ENCODE measurements at places on chromosomes 13 and 19. TPM values are rescaled to one million over a fixed set of nuclear protein-coding genes. Genes with fewer than 3 reads are reported as not detected.

RFPL4AL1 gene
- not detected for polyA plus RNA-seq

POGLUT2 gene
- polyA plus RNA-seq: 6.7 TPM

GNA15 gene
- 1.5 TPM for polyA plus RNA-seq

PPM1N gene
- polyA plus RNA-seq: 0.23 TPM

PSG2 gene
- polyA plus RNA-seq: not detected

CPAMD8 gene
- polyA plus RNA-seq: 9.6 TPM

RNF17 gene
- polyA plus RNA-seq: 0.17 TPM

NAXD gene
- 22.8 TPM for polyA plus RNA-seq

CYP4F3 gene
- polyA plus RNA-seq: 0.04 TPM

DACH1 gene
- polyA plus RNA-seq: 1.2 TPM

ARHGAP33 gene
- 3.4 TPM for polyA plus RNA-seq

REEP6 gene
- 3.6 TPM for polyA plus RNA-seq

DNA sequence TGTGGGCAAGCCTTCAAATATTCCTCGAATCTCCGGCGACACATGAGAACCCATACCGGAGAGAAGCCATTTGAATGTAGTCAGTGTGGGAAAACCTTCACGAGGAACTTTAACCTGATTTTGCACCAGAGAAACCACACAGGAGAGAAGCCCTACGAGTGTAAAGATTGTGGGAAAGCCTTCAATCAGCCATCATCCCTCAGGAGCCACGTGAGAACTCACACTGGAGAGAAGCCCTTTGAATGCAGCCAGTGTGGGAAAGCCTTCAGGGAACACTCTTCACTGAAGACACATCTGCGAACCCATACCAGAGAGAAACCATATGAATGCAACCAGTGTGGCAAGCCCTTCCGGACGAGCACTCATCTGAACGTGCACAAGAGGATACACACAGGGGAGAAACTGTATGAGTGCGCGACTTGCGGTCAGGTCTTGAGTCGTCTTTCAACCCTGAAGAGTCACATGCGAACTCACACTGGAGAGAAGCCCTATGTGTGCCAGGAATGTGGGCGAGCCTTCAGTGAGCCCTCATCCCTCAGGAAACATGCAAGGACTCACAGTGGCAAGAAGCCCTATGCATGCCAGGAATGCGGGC, 28.8 kb downstream of the ZNF333 start:
- H3K4me1 ChIP-seq: no peaks in the 10 kb centered on the region
- no peak overlapping the region for H3K4me3 ChIP-seq
- DNase-seq: no peak
- peaks cover 78% of the 10 kb centered on the region for H3K36me3 ChIP-seq
- no peaks in the 10 kb centered on the region for H3K27me3 ChIP-seq
- H3K27ac ChIP-seq: no peak overlapping the region

GRCh38 chr13:91168386-91168711, 179.1 kb upstream of the MIR17HG start:
- no peaks in the 10 kb centered on the region for H3K36me3 ChIP-seq
- no peak overlapping the region for H3K4me3 ChIP-seq
- no peaks in the 10 kb centered on the region for H3K4me1 ChIP-seq
- H3K27me3 ChIP-seq: no peaks in the 10 kb centered on the region
- H3K27ac ChIP-seq: no peak overlapping the region

DNA sequence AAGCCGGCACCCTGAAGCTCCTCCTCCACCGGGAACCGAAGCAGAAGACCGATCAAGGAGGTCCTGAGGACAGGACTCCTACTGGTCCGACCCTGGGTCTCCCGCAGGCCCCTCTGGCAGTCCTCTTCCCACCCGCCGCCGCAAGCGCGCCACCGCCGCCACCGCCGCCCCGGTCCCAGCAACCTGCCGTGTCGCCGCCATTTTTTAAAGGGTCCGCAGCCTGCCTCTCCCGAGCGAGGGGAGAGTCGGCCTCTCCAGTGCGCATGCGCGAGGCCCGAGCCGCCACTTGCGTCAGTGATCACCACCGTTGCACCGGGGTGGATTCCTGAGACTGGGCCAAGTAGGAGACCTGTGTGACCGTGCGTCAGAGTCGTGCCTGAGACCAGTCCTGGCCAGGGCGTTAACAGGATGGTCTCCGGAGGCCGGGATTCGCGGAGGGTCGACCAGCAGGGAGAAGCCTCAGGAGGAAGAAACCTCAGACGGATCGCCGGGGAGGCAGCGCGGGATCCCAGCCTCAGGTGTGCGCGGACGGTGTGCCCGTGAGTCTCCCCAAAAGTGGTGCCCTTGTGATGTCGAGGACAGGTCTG, 51.6 kb downstream of the ZNF146 start:
- H3K4me1 ChIP-seq: no peaks in the 10 kb centered on the region
- no peaks in the 10 kb centered on the region for H3K36me3 ChIP-seq
- no peaks in the 10 kb centered on the region for H3K27me3 ChIP-seq
- H3K27ac ChIP-seq: peak overlapping the region; percentile 54
- H3K4me3 ChIP-seq: peak overlapping the region; percentile 29
- DNase-seq: peak; percentile 92

DNA sequence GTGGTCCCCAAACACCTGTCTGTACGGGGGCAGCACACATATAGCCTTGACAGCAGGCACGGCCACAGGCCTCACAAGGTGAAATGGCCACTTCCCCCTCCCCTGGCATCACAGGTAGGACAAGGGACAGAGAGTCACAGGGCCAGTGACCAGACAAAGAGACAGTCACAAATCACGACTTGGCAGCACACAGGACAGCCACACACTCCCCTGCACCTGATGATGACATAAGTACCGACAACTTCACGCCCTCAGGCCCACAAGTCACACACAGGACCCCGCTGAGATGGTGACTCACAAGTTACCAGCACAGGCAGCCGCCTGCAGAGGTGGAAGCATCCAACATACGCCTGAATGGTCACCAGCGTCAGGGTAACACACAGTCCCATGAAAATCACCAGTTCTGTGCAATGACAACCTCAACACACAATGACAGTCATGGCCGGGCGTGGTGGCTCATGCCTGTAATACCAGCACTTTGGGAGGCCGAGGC, 16.5 kb downstream of the TYK2 start:
- no peaks in the 10 kb centered on the region for H3K27me3 ChIP-seq
- H3K36me3 ChIP-seq: peaks cover 43% of the 10 kb centered on the region
- no peaks in the 10 kb centered on the region for H3K4me1 ChIP-seq
- H3K4me3 ChIP-seq: no peak overlapping the region

- DNase-seq: no peak
- no peak overlapping the region for H3K4me3 ChIP-seq
- no peak overlapping the region for H3K27ac ChIP-seq
- no peaks in the 10 kb centered on the region for H3K4me1 ChIP-seq
Measured at GRCh38 chr13:112799394-112799793, 109.6 kb downstream of the ATP11A start.

GRCh38 chr13:96481482-96481881, 391.6 kb downstream of the HS6ST3 start:
- H3K4me3 ChIP-seq: no peak overlapping the region
- no peaks in the 10 kb centered on the region for H3K4me1 ChIP-seq
- H3K36me3 ChIP-seq: no peaks in the 10 kb centered on the region

GRCh38 chr13:75867379-75868117, 231.4 kb downstream of the LMO7 start:
- DNase-seq: no peak
- H3K4me1 ChIP-seq: no peaks in the 10 kb centered on the region
- H3K4me3 ChIP-seq: no peak overlapping the region
- H3K27me3 ChIP-seq: no peaks in the 10 kb centered on the region
- H3K27ac ChIP-seq: no peak overlapping the region
- no peaks in the 10 kb centered on the region for H3K36me3 ChIP-seq

DNA sequence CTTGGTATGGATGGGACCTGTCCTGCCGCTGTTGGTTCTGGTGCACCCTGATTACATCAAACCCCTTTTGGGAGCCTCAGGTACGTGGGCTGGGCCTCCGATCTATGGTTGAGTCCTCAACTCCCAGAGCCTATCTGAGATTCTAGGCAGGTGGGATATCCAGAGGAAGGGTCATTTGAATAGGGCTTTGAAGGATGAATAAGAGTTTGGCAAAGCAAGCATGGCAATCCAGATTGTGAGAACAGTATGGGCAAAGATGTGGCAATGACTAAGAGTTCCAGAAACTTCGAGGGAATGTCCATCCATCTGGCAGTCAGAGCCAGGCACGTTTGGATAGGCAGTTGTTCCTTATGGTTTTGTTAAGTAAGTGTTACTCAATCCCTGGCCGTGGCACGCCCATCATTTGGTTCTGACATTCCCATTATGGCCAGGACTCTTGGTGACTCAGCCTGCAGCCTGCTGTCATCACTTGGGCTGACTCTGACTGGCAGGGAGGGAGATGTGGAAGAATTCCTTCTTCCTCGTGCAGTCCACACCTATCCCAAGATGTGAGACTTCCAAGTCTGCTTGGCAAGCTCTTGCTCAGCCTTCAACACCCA, 21.5 kb downstream of the CYP4F22 start:
- H3K4me1 ChIP-seq: no peaks in the 10 kb centered on the region
- DNase-seq: no peak
- H3K36me3 ChIP-seq: no peaks in the 10 kb centered on the region
- no peak overlapping the region for H3K27ac ChIP-seq
- peaks cover 5% of the 10 kb centered on the region for H3K27me3 ChIP-seq
- H3K4me3 ChIP-seq: no peak overlapping the region

- no peak for DNase-seq
- no peaks in the 10 kb centered on the region for H3K27me3 ChIP-seq
- peaks cover 31% of the 10 kb centered on the region for H3K4me1 ChIP-seq
- H3K36me3 ChIP-seq: peaks cover 7% of the 10 kb centered on the region
- H3K27ac ChIP-seq: peak overlapping the region; percentile 62
- peak overlapping the region; percentile 65 for H3K4me3 ChIP-seq
Measured at GRCh38 chr19:18203408-18203862, 407 bp downstream of the RAB3A start.

DNA sequence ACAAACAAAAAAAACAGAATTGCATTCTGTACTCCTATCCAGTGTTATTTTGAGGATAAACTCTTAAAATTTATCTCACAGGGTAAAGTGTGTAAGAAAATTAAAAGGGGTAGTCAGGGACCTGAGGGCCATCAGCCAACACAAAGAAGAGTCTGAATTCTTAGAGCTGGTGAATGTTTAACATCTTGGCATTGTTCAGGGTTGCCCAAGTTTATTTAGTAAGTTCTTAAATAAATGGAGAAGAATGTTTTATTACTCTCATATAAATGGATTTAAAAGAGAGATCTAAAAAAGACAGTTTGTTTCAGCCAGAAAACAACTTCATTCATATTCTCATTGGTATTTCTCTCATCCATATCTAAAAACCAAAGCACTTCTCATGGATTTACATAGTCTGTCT, 171.7 kb downstream of the LACC1 start:
- no peak overlapping the region for H3K27ac ChIP-seq
- DNase-seq: no peak
- H3K27me3 ChIP-seq: no peaks in the 10 kb centered on the region
- no peak overlapping the region for H3K4me3 ChIP-seq
- H3K36me3 ChIP-seq: no peaks in the 10 kb centered on the region

- H3K27me3 ChIP-seq: no peaks in the 10 kb centered on the region
- DNase-seq: no peak
- no peak overlapping the region for H3K4me3 ChIP-seq
Measured at GRCh38 chr13:75879656-75880055, 243.5 kb downstream of the LMO7 start.

GRCh38 chr19:3513229-3514140, 7.4 kb downstream of the FZR1 start:
- no peaks in the 10 kb centered on the region for H3K36me3 ChIP-seq
- DNase-seq: no peak
- H3K4me1 ChIP-seq: no peaks in the 10 kb centered on the region
- H3K27me3 ChIP-seq: no peaks in the 10 kb centered on the region
- H3K27ac ChIP-seq: no peak overlapping the region

DNA sequence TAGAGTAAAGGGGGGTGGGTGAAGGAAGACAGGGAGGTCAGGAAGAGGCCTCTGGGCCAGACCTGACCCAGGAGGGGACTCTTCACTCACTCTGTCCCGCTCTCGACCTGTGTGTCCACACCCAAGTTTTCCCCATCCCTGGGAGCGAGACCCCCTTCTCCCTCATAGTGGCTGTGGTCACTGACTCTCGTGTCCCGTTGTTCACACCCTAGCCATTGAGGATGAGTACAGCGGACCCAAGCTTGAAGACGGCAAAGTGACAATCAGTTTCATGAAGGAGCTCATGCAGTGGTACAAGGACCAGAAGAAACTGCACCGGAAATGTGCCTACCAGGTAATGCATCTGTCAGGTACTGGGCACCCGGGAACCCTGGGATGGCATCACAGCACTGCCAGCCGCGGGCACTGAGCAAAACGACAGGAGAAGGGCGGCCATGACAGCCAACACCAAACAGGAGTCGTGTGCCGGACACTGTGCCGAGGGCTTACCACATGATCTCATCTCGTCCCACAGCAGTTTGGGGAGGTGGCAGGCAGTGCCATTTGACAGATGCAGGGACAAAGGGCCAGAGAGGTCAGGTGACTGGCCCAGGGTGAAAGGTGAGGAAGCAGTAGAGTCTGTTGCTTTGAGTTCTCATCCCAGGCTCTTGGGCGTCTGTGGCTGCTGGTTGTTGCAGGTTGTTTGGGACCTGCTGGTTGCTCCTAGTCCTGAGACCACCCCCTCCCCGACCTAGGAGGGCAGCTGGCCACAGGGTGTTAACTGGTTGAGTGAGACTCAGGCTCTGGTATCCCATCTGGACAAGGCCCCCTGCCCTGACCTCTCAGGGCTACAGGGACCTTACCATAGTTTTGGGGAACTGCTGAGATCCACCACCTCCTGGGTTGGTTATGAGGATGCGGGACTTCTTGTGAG, 29.6 kb downstream of the PPP5C start:
- no peaks in the 10 kb centered on the region for H3K27me3 ChIP-seq
- peaks cover 9% of the 10 kb centered on the region for H3K36me3 ChIP-seq
- DNase-seq: no peak
- H3K4me3 ChIP-seq: no peak overlapping the region
- peaks cover 54% of the 10 kb centered on the region for H3K4me1 ChIP-seq

DNA sequence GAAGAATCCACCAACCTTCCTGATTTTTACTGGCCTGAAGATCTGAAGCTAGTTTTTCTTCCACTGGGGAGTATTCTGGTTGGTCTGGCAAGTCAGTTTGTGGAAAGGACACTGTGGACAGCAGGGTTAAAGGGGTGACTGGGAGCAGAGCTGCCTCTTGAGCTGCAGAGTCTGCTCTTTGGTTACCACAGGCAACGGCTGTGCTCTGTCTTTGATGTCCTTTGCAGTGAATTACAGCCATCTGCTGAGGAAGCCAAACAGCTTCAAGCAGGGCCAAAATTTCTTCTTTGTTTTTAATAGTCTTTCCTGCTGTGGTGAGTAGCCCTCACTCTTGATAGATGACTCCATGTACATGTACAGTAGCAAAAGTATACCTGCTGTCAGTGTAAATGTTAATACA, 75.7 kb downstream of the ZNF100 start:
- H3K4me1 ChIP-seq: no peaks in the 10 kb centered on the region
- no peaks in the 10 kb centered on the region for H3K36me3 ChIP-seq
- no peaks in the 10 kb centered on the region for H3K27me3 ChIP-seq
- DNase-seq: no peak

Data from heart left ventricle (tissue), 16 donors.